RKO (cell line): ENCODE measurements at places on chromosomes 7 and 10.
A peak's percentile ranks its signal among the peaks of the same experiment; 100 is the strongest.

DNA sequence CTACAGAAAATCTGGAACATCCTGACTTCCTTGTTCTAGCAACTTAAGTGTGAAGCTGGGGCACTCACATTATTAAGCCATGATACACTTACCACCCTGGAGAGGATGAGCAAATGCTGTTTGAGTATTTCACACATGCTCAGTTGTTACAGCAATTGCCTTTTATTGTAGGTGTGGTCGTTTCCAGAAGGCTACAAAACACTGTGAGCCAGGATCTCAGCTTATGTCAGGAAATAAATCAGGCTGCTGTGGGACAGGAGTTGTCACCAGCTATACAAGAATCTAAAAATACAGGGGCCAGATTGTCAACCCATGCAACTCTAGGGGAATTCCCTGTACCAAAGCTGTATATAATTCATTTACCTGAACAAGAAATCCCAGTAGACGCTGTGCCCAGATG is 273.3 kb upstream of the SP4 start:
- no peak for DNase-seq

DNA sequence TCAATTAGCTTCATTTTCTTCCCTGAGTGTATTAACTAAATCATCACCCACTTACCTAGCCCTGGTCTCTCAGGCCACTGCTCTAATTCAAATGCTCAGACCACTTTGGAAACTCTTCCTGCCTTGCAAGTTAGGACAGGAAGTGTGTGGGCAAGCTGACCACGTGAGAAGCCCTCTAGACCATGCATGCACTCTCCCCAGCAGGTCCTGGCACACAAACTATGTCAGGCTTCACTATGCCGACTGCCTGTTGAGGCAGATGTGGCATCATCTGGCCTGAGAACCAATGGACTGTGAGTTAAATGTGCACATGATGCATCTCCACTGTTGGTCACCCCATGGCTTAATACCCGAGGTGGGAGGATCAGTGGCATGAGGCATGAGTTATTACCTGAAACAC is 439.6 kb downstream of the GRID1 start:
- no peak for DNase-seq

GRCh38 chr7:155808549-155809331 is 3.5 kb downstream of the SHH start:
- DNase-seq = no peak

GRCh38 chr10:12250181-12250580 is 54.2 kb downstream of the CDC123 start:
- DNase-seq = no peak

- DNase-seq = no peak
These were observed 3.9 kb downstream of the SNX10 start for GRCh38 chr7:26295586-26295985.

GRCh38 chr7:44380831-44381493 is 55.6 kb upstream of the CAMK2B start:
- DNase-seq = no peak

GRCh38 chr10:113554214-113554613 is 1.4 kb downstream of the HABP2 start:
- no peak for DNase-seq

DNA sequence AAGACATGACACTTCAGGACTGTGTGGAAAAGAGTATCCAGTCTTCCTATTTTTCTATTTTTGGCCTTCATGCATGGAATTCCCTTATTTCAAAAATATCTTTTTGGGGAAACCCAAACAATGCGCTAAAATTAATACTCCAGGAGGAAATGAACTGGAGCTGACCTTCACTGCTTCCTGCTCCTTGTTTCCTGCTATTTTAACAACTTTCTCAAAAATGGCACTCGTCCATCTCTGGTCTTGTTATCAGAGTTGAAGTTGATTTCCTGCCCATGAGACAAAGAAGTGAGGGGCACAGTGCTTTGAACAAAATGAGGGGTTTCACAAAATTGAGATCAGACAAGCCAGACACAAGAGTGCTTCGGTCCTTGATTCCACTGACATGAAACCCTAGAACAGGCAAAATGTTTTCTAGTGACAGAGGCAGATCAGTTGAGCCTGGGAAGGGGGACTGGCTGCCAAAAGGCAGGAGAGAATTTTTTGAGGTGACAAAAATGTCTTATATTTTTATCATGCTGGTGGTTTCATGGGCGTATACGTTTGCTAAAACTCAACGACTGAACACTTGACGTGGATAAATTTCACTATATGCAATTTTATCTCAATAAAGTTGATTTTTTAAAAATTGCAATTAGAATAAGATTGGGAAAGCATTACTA is 193.2 kb downstream of the CREB5 start:
- no peak for DNase-seq

DNA sequence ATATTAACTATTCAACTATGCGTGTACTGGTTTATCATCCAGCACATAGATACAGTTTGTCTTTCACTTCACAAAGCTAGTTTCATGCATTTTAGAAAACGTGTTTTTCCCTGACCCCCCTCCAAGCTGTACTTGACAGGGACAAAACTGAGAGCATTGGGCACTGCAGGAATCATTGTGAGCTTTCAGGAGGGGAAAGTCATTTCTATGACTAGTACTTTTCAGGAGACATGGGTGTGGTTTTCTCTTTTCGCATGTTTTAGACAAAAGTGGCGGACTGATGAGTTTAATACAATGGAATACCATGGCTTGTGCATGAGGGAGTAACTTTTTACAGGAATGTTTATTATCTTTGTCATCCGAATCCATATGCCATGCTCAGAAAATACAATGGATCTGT is 42.7 kb downstream of the NRG3 start:
- no peak for DNase-seq

GRCh38 chr10:15293862-15294842 is 76.9 kb downstream of the FAM171A1 start:
- DNase-seq = no peak

- DNase-seq = peak; percentile 49
These were observed 8.7 kb downstream of the NCAPG2 start for GRCh38 chr7:158695726-158696452.
